ENCODE measurements at places on chromosomes 5 and 9.

DNA sequence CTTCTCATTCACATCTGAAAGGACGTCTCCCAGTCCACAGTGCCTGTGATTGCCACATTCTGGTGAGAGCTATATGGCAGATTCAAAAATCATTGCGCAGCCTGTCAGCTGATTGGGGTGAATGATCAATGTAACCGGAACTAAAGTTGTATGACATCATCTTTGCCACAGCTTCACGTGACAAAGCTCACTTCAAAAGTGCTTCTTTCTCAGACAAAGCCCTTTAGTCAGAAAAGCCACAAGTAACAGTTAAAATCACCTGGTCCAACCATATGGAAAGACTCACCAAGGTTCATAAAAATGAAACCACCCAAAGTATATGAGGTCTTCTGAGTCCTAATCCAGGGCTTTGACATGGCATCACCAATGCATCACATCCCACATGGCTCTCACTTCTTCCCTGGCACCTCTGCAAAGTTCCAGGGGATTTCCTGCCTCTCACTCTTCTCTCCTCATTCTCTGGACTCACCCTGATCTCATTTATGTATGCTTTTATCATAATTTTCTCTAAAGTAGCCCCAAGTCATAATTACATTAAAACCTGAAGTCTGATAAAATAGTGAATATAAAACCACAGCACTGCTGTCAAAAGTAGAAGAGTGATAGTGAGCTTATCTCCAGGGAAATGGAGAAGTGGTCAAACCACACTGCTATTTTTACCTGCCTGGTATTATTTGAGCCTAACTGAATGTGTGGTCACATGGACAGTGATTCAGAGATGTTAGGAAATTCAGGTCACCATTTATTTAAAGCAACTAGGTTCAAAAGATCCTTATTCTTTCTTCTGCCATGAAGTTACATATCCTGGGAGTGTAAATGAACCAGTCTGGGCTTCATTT lies 193.1 kb upstream of the PTGER4 start:
- DNase-seq = peak; percentile 67

GRCh38 chr5:126769703-126770102 lies 7.2 kb upstream of the LMNB1 start:
- no peak for DNase-seq

DNA sequence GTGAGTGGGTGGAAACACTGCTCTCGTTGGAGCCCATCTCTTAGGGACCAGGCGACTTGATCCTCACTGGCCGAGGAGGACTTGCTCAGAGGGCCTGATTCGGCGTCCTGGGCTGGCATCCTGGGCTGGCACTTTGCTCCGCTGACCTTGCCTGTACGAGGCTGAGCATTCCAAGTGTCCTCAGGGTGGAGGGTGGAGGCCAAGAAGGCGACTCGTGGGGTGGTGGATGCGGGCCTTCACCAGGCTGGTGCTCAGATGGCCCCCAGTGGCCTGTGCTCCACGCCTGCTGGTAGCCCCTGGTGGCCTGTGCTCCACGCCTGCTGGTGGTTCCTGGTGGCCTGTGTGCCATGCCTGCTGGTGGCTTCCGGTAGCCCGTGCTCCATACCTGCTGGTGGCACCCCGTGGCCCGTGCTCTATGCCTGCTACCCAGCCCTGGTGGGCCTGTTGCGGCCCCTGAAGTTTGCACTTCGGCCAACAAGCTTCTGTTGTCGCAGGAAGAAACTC lies 42.9 kb downstream of the PHF2 start:
- no peak for DNase-seq

- DNase-seq = no peak
These were observed 15.1 kb upstream of the TNFSF15 start for GRCh38 chr9:114820776-114821501.

DNA sequence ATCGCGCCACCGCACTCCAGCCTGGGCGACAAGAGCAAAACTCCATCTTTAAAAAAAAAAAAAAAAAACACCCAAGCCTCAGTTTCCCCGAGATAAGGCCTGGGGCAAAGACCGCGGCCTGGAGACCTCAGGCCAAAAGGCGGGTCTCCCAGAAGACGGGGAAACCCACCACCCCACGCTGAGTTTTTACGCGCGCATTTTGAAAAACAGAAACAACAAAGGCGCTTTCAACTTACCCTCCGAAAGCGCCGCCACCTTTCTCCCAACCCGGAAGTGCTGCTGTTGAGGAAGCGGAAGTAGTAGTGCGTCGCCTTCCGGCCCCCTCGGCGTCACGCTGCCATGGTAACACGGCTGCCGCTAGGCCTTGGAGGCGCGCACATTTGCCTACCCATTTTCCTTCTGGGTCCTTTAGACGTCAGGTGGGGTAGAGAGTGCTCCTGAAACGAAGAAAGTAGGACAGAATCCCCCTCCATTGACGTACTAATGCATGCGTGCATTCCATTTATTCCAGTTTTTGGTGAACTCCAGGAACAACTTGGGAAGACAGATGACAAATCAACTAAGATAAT lies at the start of gene TTF1:
Gene TTF1 (minus strand): TSS at position 287 of the 569 bp plus-strand sequence. CDS start 4,019 bp downstream, outside the sequence.
- DNase-seq = peak; percentile 92

- no peak for DNase-seq
These were observed 1765.3 kb downstream of the EFNA5 start for GRCh38 chr5:105905392-105905791.

- no peak for DNase-seq
These were observed 557 bp upstream of the IL3 start for GRCh38 chr5:132059696-132060500.

GRCh38 chr5:83096660-83097339 lies 19.5 kb downstream of the XRCC4 start:
- DNase-seq = no peak

DNA sequence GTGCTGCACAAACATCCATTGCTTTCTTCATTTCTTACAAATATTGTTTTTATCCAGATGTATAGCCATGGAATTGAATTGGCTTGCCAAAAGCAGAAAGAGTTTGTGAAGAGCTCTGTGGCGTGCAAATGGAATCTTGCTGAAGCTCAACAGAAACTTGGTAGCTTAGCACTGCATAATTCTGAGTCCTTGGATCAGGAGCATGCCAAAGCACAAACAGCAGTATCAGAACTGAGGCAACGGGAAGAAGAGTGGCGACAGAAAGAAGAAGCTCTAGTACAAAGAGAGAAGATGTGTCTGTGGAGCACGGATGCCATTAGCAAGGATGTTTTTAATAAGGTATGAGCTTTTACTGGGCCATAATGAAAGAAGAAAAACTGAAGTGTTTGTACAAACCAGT lies 5.5 kb downstream of the CDC37L1 start:
- no peak for DNase-seq

- no peak for DNase-seq
These were observed 56.6 kb downstream of the KCNN2 start for GRCh38 chr5:114418176-114419066.

- DNase-seq = no peak
These were observed 34.8 kb downstream of the THBS4 start for GRCh38 chr5:80069918-80070318.

DNA sequence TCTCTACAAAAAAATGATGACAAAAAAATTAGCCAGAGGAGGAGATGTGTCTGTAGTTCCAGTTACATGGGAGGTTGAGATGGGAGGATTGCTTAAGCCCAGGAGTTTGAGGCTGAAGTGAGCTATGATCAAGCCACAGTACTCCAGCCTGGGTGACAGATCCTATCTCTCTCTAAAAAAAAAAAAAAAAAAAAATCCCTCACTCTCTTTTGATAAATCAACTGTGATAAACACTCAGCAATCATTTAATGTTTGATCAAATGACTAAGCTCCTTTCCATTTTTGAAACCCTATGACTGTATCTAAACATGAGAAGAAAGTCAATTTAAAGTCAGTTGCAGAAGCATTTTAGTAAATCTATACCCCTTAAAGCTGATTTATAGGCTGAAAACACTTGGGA lies 112.1 kb upstream of the IL6ST start:
- DNase-seq = no peak

DNA sequence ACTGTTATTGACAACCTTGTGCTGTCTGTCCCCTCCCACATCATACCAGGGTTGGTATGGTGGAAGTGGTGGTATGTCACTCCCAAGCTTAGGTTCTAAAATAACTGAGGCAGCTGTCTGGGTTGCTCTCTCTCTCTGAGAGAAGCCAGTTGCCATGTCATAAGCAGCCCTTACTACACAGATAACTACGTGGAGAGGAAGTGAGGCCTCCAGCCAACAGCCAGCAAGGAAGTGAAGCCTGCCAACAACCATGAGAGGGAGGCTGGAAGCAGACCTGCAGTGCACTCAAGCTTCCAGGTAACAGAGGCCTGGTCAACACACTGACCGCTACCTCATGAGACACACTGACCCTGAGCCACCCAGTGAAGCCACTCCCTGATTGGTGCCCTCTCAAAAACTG lies 18.6 kb downstream of the CTNNAL1 start:
- no peak for DNase-seq

GRCh38 chr5:81297531-81297930 lies 3.9 kb upstream of the ZCCHC9 start:
- no peak for DNase-seq

DNA sequence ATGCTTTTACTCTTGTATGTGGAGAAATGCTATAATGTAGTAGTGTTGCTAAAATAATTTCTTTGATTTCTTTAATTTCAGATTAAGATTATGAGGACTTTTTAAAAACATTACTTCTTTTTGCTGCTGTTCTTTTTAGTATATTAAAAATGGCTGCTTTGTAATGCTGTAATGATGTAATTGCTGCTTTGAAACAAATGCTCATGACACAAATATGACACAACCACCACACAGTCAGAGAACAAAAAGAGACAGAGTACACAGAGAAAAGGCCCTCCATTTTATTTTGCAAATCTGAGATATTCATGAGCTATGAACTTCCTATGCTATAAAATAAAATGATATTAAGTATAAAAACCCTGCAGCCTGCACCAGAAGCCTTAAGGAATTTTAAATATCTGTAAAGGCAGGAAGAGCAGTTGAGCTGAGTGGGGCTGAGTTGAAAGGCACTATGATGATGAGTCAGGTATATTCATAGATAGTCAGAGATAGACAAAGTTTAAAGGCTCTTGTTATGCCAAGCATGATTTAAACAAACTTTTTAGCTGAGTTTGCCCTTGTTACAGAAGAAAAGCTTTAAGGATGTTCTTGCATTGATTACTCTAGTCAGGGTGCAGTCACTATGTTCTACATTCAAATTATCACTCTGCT lies 5.1 kb upstream of the POU5F2 start:
- no peak for DNase-seq

DNA sequence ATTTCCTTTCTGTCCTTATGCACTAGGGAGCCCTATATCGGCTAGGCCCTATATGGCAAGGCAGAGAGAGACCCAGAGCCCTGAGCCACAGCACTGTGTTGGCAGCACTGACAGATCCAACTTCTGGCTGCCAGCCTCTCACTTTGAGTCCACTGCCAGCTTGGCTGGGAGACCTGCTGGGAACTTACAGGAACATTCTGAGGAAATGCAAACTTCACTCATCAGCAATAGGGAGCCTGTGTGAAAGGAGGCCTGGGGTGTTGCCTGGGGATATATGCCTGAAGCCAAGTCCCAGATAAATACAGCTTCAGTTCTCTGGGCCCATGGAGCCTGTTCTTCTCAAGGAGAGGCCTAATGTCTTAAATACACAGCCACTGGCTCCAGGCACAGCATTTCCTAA lies 78.0 kb downstream of the ADRB2 start:
- DNase-seq = no peak
